Osteoblast (primary cell): ENCODE measurements at places on chromosomes 4 and X.
A peak's percentile ranks its signal among the peaks of the same experiment; 100 is the strongest.

GRCh38 chrX:151753313-151754046 is 18.9 kb downstream of the CNGA2 start:
- peaks cover 11% of the 10 kb centered on the region for H3K4me1 ChIP-seq
- no peak overlapping the region for H3K27ac ChIP-seq
- H3K36me3 ChIP-seq, result no peaks in the 10 kb centered on the region
- peak; percentile 87 for DNase-seq
- H3K4me3 ChIP-seq, result no peak overlapping the region

DNA sequence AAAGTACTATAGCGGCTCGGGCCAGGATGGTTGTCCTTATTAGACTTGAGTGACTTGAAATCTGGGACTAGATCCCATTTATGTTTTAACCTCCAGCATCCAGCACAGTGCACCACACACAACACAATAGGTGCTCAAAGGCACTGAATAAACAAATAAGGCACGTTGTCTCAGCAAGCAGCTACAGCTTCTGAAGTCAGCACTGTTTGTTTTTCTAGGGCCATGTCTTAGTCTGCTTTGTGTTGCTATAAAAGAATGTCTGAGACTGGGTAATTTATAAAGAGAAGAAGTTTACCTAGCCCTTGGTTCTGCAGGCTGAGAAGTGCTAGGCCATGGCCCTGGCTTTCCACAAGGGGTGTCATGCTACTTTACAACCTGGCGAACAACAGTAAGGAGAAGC is 102.1 kb upstream of the LNX1 start:
- H3K27me3 ChIP-seq, result no peaks in the 10 kb centered on the region
- H3K27ac ChIP-seq, result no peak overlapping the region
- no peak overlapping the region for H3K4me3 ChIP-seq

DNA sequence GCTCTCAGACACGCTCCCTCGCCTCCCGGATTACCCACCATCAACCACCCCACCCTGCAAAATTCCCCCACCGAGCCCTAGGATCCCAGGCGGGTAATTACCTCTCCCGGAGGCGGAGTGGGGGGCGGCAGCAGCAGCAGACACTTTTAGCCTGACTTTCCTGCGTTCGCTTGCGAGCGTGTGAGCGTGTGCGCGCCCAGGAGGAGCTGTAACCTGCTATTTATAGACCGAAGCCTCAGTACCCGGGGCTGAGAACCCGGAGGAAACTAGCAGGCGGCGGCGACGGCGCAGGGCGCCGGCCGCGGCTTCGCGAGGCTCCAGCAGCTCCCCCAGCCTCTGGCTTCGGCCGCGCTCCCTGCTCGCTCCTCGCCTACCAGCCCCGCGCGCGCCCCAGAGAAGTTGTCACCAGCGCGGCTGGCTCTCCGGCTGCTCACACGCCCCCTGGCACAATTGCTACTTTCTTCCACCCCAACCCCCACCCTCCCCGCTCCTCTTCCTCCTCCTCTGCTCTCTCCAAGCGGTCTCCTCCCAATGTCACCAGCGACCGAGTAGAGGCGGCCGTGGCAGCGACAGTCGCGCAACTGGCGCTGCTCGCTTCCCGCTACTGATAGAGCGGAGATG is at the start of gene INPP4B:
Gene INPP4B (minus strand): TSS at position 194 of the 621 bp plus-strand sequence.
- H3K4me1 ChIP-seq, result peaks cover 10% of the 10 kb centered on the region
- H3K36me3 ChIP-seq, result no peaks in the 10 kb centered on the region
- peaks cover 19% of the 10 kb centered on the region for H3K27me3 ChIP-seq
- peak; percentile 88 for DNase-seq
- H3K27ac ChIP-seq, result peak within 1 kb of the TSS; percentile 44
- peak within 1 kb of the TSS; percentile 83 for H3K4me3 ChIP-seq

DNA sequence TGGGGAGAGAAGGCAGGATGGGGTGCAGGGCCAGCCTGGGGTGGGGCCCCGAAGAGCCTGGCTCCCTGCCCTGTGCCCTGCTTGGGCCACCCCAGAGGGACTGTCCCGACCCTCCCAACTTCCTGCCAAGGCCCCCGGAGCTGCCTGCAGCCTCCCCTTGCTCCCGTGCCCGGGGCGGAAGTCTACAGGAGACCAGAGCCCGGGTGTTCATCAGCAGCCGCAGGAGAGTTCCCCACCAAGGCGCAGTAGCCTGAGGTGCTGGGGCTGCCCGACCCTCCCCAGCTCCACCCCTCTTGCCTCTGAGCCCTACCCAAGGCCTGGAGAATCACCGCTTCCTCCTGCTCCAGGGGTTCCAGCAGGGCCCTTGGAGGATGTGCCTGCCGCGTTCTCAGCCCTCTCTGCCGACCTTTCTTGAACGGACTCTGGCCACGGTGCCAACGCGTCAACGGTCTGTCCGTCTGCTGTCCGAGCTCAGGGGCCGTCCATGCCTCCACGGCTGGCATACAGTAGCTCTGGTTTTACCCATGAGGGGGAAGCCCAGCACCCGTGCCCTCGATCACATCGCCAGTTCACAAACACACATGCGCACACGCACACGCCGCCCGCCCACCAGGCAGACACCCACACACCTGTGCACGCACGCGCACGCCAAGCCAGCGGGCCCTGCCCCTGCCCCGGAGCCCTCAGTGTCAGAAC is 36.0 kb upstream of the SPON2 start:
- peaks cover 13% of the 10 kb centered on the region for H3K36me3 ChIP-seq
- no peak overlapping the region for H3K4me3 ChIP-seq
- H3K27me3 ChIP-seq, result no peaks in the 10 kb centered on the region
- H3K27ac ChIP-seq, result no peak overlapping the region
- DNase-seq, result no peak

DNA sequence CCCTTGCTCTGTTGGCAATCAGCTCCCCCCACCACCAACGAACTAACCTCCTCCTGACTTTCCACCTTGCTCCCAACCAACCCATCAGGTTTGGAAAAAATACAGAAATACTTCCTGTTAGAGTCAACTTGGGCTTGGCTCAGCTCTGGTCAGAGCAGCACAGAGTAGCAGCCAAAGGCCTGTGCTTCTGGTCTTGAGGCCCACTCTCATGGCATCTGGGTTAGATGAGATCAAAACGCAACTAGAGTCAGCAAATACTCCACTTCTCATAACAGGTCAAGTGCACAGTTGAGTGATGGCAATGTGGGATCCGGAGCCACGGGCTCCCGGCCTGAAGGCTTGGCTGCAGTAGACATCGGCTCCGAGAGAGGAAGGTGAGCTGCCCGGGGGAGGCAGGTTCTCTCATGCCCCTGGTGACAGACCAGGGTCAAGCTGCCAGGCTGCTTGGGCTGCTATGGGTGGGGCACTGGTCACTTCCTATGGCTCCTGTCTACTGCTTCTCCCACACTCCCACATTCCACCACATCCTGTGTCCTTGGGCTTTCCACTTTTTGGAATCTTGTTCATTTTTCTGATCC is 34.8 kb downstream of the ZNF185 start:
- no peaks in the 10 kb centered on the region for H3K36me3 ChIP-seq
- no peak overlapping the region for H3K27ac ChIP-seq
- no peak overlapping the region for H3K4me3 ChIP-seq

- H3K36me3 ChIP-seq, result no peaks in the 10 kb centered on the region
- DNase-seq, result peak; percentile 85
- peaks cover 63% of the 10 kb centered on the region for H3K27me3 ChIP-seq
- H3K4me1 ChIP-seq, result peaks cover 12% of the 10 kb centered on the region
- no peak within 1 kb of the TSS for H3K27ac ChIP-seq
- peak within 1 kb of the TSS; percentile 70 for H3K4me3 ChIP-seq
These were observed at the start of gene NDNF for GRCh38 chr4:121072224-121073003. NDNF (minus strand) TSS chr4:121072535; CDS start chr4:121045837, 26,698 bp downstream.

DNA sequence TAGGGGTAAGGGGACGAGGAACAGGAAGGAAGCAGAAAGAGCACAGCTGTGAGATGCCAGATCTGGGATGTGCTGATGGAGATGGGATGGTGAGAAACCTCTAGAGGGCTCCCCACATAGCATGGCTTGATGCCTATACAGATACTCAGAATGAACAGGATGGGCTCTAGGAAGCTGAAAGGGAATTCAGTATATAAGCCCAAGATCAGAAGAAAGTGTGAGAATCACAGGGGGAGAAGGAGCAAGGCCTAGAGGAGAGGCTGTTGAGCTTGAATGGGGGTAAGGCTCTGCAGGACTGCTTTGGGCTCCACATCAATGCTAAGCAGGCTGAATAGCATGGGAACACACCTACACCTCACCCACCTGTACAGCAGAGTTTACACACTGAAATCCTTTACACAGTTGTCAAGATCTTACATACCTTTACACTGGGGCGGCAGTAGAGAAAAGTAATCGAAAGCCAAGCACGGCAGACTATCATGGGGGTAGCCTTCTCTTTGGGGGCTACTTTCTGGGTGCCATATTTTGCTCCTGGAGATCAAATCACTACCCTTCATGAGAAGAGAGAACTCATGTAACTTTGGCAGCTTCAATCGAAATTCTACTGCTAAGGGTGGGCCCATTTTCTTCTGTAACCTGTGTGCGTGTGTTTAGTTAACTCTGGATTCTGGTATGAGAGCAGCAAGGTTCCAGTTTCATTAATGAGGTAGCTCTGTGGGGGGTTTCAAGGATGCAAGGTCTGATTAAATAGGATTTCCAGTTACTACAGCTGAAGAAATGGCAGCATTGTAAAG is 30.6 kb downstream of the HOPX start:
- H3K4me3 ChIP-seq, result no peak overlapping the region
- H3K27ac ChIP-seq, result no peak overlapping the region
- peaks cover 3% of the 10 kb centered on the region for H3K4me1 ChIP-seq
- H3K27me3 ChIP-seq, result peaks cover 21% of the 10 kb centered on the region
- no peak for DNase-seq

DNA sequence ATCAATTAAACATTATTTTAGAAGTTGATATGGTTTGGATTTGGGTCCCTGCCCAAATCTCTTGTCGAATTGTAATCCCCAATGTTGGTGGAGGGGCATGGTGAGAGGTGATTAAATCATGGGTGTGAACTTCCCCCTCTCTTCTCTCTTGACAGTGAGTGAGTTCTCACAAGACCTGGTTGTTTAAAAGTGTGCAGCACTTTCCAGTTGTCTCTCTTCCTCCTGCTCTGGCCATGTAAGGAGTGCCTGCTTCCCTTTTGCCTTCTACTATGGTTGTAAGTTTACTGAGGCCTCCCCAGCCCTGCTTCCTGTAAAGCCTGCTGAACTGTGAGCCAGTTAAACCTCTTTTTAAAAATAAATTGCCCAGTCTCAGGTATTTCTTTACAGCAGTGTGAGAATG is 141.4 kb downstream of the GALNTL6 start:
- no peaks in the 10 kb centered on the region for H3K36me3 ChIP-seq
- H3K27ac ChIP-seq, result no peak overlapping the region

DNA sequence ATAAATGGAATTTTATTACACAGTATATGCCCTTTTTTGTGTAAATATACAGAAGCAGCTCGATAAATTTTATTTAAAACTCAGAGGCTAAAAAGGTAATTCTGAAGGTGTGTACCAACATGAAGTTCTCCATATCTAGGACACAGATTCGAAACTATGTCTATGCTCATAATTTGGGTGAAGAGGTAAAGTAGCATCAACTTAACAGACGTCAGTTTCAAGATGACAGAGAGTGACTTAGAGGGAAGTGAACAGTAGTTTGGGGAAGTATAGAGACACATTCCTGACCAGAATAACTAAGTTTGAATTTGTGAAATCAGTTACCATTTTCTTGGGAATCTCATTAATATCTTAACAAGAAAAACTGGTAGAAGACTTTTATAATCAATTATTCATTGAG is 2493.3 kb downstream of the ARAP2 start:
- no peak overlapping the region for H3K4me3 ChIP-seq
- H3K27ac ChIP-seq, result no peak overlapping the region
- DNase-seq, result no peak
- H3K36me3 ChIP-seq, result no peaks in the 10 kb centered on the region
- H3K4me1 ChIP-seq, result no peaks in the 10 kb centered on the region
- H3K27me3 ChIP-seq, result no peaks in the 10 kb centered on the region

- no peak for DNase-seq
- H3K27ac ChIP-seq, result no peak overlapping the region
- H3K36me3 ChIP-seq, result no peaks in the 10 kb centered on the region
- no peaks in the 10 kb centered on the region for H3K27me3 ChIP-seq
- no peaks in the 10 kb centered on the region for H3K4me1 ChIP-seq
- H3K4me3 ChIP-seq, result no peak overlapping the region
These were observed 116.3 kb downstream of the GALNTL6 start for GRCh38 chr4:171929477-171929876.

- no peak overlapping the region for H3K4me3 ChIP-seq
- H3K27ac ChIP-seq, result no peak overlapping the region
- H3K27me3 ChIP-seq, result no peaks in the 10 kb centered on the region
- H3K4me1 ChIP-seq, result peaks cover 25% of the 10 kb centered on the region
These were observed 24.0 kb downstream of the PCGF3 start for GRCh38 chr4:729336-730315.

DNA sequence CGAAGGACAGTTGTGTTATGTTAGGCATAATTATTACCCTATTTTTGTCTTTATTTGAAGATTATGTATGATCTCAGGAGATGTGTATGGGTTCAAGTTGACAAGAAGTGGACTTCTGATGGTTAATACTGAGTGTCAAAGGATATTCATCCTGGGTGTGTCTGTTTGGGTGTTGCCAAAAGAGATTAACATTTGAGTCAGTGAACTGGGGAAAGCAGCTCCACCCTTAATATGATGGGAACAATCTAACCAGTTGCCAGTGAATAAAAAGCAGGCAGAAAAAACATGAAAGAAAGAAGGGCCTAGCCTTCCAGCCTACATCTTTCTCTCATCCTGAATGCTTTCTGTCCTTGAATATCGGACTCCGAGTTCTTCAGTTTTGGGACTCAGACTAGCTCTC is 332.6 kb downstream of the DTHD1 start:
- no peak for DNase-seq
- no peak overlapping the region for H3K27ac ChIP-seq
- H3K36me3 ChIP-seq, result no peaks in the 10 kb centered on the region
- H3K27me3 ChIP-seq, result no peaks in the 10 kb centered on the region
- H3K4me3 ChIP-seq, result no peak overlapping the region
- H3K4me1 ChIP-seq, result no peaks in the 10 kb centered on the region

DNA sequence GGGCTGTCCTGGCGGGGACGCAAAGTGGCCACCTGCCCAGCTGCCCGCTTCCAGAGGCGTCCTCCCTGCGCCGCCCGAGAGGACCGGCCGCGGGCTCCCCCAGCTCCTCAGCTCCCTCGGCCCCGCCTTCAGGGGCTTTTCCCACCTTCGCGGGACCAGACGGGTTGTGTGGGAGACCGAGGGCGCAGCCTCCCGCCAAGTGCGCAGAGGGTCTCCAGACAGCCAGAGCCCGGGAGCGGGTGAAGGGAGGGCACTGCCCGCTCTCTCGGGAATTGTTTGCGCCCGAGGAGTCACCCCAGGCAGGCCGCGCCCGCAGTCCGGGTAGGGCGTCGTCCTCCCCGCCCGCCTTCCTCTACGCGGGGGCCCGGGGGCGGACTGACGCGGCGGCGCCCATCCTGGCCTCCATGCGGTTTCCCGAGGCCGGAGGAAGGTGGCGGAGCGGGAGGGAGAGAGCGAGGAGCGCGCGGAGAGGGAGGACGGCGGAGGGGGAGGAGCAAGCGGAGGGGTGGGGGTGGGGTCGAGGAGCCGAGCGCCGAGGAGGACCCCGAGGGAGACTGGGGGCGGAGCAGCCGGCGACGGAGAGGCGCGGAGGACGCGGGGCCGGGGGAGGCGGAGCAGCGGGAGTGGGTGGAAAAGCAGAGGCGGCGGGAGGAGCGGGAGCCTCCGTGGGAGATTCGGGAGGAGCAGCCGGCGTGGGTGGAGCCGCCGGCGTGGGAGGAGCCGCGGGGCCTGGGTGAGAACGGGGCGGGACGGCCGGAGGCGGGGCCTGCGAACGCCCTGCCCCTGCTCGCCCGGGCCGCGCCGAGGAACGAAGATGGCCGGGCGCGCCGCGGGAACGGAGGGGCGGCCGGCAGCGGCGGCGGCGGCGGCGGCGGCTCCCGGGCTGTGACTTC is 47.5 kb downstream of the CLDN34 start:
- DNase-seq, result peak; percentile 97
- no peaks in the 10 kb centered on the region for H3K27me3 ChIP-seq
- no peaks in the 10 kb centered on the region for H3K36me3 ChIP-seq
- peaks cover 26% of the 10 kb centered on the region for H3K4me1 ChIP-seq

GRCh38 chr4:150106886-150107285 is 28.6 kb downstream of the DCLK2 start:
- H3K27me3 ChIP-seq, result no peaks in the 10 kb centered on the region
- H3K4me3 ChIP-seq, result no peak overlapping the region
- H3K27ac ChIP-seq, result no peak overlapping the region
- no peak for DNase-seq
